Retinal pigment epithelial cell (primary cell): ENCODE measurements at places on chromosomes 6 and 20.

DNA sequence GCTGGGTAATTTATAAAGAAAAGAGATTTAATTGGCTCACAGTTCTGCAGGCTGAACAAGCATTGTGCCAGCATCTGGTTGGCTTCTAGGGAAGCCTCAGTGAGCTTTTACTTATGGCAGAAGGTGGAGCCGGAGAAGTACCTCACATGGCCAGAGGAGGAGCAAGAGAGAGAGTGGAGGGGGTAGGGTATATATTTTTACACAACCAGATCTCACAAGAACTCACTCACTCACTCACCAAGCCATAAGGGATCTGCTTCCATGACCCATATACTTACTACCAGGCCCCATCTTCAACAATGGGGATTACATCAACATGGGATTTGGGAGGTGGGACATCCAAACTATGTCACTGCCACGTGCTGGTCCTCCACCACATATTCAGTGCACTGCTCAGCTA is 152.6 kb upstream of the PRND start:
- DNase-seq = no peak

DNA sequence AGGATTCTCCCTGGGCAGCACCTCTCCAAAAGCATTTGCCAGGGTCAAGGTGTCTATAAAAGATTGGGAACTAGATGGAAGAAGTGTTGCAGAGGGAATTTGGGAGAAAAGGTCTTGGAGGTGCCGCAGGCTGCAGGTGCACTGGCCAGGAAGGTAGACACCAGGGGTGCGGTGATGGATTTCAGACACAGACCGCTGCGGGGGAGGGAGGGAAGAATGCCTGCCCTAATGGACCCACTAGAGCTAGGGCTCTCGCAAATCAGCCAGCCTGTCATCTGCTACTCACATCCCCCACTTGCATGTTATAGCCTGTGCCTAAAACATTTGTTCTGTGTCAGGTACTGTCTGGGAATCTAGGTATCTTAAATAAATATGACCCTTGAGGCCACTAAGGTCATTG is 193.6 kb upstream of the SLC24A3 start:
- no peak for DNase-seq

DNA sequence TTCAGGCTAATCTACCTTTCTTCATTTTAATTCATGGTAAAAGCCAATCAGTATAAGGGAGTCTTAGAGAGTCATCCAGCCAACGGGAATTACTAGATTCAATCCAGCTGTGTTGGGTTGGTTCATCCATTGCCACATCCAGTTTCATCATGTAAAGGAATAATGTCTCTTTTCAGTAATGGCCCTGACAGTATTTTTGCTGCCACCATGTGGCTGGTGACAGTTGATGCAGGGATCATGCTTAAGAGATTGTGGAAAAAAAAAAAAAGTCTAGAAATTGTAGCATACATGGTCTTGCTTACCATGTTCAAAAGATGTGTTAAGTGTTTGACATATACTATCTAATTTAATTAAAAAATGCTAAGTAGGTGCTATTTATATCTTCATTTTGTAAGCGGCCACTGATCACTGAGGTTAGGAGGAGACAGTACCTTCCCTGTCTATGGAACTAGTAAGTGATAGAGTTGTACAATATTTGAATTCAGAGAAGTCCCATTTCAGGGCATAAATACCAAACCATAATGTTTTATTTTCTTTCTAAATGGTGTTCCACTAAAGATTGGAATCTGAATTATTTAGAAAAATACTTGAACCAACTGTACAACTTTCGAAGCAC is 135.9 kb downstream of the KHDRBS2 start:
- no peak for DNase-seq

DNA sequence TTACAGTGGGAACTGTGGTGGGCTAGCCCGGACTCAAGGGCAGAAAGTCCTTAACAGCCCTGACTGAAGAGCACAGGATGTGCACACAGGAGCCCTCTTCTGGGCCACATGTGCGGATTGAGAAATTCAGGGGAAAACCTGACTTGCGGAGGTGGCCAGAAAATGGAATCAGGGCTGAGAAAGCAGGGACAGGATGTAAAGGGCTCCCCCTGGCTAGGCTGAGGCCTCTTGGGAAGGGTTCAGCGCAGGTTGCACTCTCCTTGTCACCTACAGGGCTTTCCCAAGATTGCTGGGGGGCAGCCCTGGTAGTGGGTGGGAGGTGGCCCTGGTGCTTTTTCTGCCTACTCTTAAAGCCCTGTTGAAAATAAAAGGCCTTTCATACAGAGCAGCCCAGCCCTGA is 251.2 kb downstream of the SLC24A3 start:
- DNase-seq = no peak

- DNase-seq = no peak
Measured at GRCh38 chr6:127402890-127403617, 56.1 kb downstream of the KIAA0408 start.

DNA sequence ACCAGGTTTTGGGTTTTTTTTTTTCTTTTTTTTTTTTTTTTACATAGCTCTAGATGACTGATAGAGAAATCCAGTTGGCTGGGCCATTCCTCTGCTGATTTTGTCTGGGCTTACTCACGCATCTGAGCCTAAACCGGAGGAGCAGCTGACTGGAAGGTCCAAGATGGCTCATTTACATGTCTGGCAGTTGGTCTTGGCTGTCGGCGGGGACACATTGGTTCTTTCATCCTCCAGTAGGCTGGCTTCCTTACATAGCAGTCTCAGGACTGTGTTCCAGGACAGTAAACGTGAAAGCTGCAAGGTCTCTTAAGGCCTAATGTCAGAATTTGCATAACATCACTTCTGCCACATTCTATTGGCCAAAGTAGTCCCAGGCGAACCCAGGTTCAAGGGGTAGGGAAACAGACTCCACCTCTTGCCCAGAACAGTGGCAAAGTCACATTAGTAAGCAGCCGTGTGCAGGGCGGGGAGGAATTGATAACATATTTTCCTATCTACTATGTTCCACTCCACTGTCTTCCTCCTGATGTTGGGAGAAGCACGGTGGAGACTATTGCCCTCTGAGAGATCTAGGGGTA is 87.0 kb downstream of the CDH22 start:
- DNase-seq = no peak

DNA sequence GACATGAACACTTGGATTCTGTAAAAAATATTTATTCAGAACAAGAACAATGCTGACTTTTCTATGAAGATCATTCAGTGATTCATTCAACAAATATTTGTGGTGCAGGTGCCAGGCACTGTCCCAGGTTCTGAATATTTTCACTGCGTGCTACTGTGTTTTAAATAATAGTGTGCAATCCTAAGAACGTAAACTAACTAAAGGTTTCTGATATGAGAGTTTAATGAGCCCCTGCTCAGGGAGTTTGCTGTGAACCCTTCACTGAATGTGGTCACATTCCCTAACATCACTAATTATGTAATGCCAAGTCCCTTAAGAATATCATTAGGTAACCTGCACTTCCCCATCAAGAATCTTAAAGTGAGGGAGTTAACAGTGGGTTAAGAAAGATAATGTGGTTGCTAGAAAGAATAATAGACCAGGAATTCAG is 1.7 kb upstream of the TMEM170B start:
- peak; percentile 36 for DNase-seq

- no peak for DNase-seq
Measured at GRCh38 chr20:24723186-24723585, 225.9 kb upstream of the CST7 start.

GRCh38 chr6:63415286-63415685 is 95.5 kb upstream of the LGSN start:
- DNase-seq = no peak

GRCh38 chr6:165653196-165653595 is 9.8 kb downstream of the PDE10A start:
- DNase-seq = no peak

DNA sequence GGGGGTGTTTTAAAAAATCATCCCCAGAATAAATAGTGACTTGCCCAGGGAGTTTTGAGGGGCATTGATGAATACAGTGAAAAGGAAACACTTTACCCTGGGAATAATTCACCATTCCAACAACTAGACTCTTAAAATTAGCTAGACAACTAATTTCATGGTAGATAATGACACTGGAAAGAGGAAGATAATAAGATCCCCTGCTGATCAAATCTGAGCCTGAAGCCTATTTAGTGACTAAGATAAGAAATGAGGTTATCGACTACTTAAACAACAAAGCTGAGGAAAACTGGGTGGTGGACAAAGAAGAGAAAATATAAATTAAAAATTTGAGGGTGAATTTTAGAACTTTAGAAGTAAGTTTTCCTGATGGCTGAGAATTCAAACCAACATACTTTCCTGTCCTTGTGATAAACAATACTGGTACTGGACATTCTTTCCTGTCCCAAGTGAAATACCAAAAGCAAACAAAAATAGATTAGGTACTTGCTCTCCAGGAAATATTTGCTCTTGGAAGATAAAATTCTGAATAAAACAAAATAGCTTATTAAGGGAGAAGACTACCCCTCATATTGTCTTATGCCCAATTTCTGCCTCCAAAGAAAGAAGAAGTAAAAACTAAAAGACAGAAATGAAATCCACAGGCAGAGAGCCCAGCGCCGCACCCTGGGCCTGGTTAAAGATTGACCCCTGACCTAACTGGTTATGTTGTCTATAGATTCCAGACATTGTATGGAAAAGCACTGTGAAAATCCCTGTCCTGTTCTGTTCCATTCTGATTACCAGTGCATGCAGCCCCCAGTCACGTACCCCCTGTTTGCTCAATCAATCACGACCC is 64.0 kb upstream of the ADGRF4 start:
- DNase-seq = no peak

GRCh38 chr6:163470611-163471010 is 56.1 kb downstream of the QKI start:
- DNase-seq = no peak

GRCh38 chr6:24332317-24332716 is 25.5 kb downstream of the DCDC2 start:
- DNase-seq = peak; percentile 29

DNA sequence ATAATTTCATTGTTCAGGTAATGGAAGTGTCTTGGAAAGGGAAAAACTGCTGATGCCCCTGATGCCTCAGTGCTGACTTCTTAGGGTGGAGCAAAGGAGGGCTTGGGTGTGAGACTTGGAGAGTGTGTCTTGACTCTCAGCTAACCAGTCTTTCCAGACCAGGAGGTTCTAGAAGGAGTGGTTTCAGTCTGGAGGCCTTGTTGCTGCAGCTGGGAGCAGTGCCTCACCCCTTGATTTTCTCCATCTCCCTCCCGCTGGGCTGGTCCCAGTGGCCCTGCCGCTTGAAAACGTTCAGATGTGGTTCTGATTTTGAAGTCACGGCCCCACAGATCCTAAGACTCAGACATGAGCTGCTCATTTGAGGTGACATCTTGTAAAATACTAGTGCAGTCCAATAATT is 5.4 kb downstream of the DSP start:
- DNase-seq = no peak

DNA sequence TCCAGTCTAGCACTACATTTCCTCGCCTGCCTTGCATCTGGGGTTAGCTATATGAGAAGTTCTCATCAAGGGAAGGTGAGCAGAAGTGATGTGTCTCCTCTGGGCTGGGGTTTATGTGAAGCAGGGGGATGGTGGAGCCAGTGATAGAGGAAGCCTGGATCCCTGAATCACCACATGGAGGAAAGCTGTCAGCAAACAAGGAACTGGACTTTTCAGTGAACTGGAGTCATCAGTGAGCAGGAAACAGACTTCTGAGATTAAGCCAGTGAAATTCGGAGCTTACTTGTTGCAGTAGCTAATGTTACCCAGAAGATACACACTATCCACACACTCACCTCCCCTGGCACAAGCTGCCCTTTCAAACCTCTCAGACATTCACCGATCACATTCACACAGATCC is 13.4 kb upstream of the TOX2 start:
- no peak for DNase-seq

GRCh38 chr6:116354236-116354635 is 16.5 kb upstream of the DSE start:
- DNase-seq = no peak

DNA sequence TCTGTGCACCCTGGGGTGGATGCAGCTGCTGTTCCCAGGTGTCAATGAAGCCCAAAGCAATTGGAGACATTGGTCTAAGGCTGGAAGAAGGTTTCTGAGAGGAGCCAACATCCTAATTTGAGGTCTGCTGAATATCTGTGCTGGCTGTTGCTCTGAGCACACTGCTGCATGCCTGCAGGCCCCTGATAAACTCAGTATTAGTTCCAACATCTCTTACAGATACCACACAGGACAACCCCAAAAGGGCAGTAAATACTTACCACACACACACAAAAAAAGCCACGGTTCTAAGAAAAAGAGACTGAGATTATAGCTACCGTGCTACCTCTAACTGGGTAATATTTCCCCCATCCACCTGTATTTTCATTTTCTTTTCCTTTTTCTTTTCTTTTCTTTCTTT is 164.3 kb upstream of the SOX4 start:
- no peak for DNase-seq

- DNase-seq = no peak
Measured at GRCh38 chr6:121142093-121142492, 192.2 kb downstream of the TBC1D32 start.

- no peak for DNase-seq
Measured at GRCh38 chr20:368915-369314, 11.6 kb upstream of the TRIB3 start.

DNA sequence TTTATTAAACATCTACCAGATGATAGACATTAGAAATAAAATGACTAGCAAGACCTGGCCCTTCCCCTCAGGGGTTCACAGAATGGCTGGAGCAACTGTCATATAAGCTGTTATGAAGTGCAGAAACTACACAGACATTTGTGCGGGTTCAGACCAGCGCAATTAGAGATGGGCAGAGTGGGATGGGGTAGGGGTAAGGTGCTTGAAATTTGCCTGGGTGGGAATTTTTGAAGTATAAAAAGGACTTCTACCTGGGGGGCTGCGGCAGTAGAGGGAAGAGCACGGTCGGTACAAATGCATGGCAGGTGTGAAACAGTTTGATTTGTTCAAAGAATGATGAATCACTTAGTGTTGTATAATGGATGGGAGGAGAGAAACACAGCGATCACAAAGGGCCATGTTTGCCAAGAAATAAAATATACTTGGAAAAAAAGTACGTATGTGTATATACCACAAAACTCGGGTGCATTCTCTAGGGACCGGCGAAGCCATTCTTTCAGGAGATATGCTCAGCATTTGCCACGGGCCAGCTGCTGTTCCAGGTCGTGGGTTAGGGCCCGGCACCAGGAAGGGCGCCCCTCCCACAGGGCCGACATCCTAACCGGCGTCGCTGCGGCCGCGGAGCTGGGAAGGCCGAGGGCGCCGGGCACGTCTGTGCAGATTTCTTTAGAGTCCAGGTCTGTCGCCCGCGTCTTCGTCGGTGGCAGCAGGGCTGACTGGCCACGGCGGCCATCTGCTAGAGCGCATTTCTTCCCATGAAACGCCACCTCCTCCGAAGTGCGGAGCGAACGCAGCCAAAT is 809 bp upstream of the NOL7 start:
- DNase-seq = peak; percentile 6

DNA sequence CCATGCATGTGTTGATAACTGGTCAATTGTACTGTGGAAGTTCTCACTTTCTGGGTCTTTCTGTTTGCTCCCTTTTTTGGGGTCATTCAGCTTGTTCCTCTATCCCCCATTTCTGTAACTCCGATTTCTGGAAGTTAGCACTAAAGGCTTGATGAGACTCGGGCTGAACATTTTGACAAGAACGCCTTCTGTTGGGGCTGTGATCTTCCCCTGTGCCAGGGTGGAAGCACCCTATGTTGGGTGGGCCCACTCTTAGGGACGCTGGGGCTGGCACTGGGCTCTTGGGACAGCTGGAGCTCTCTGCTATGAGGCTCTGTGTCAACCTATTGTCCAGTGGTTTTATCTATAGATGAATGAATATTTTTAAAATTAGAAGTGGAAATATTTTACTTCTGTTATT is 60.1 kb upstream of the FRMD1 start:
- no peak for DNase-seq
